ENCODE measurements at places on chromosomes 1 and 21. TPM values are rescaled to one million over a fixed set of nuclear protein-coding genes. Genes with fewer than 3 reads are reported as not detected.

The ALPL gene
- total RNA-seq = 3.4 TPM

DNA sequence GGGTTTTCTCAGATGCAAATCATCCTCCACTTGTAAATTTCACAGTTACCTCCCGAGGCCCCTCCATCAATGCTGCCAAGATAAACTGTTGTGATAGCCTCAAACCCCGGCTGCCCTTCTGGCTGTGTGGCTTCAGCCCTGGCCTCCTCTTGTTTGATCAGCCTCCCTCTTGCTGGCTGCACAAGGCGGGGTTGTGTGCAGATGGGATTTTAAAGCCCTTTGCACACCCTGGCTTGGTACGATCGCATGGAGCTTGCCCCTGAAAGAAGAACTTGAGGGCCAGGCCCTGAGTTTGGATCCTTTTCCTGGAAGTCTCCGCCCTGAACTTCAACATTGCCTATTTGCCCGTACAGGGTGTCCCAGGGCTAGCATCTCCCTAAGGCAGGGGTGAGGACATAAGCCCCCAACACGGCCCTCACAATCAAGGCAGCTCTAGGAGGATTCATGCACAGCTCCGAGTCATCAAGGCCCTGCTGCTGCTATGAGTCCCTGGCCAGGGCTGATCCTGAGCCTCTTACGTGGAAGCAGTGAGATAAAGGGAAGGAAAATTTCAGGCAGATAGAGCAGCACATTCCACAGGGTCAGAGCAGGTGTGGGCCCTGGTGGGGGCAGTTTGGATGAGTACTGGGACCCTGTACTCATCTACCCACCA is 181.2 kb upstream of the VAMP3 start:
- DNase-seq = no peak

The CLIC6 gene
- 0.99 TPM for total RNA-seq

The ARHGEF10L gene
- total RNA-seq = 93.1 TPM

DNA sequence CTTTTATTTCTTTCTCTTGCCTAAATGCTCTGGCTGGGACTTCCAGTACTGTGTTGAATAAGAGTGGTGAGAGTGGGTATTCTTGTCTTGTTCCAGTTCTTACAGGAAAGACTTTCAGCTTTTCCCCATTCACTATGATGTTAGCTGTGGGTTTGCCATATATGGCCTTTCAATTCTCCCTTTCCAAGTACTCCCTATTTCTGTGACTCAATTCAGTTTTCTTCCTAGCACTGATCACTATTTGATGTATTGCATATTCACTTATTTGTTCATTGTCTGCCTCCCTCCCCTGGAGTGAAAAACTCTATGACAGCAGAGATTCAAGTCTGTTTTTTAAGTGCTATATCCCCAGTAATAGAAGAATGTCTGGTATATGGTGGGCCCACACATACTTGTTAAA is 618.2 kb upstream of the CAMK1G start:
- DNase-seq = no peak

- no peak for DNase-seq
Observed at GRCh38 chr21:42369821-42370220, 3.5 kb upstream of the TFF1 start.

The SLC2A5 gene
- total RNA-seq = 0.26 TPM
